Suprapubic skin (tissue), 4 donors: ENCODE measurements at places on chromosomes 4 and X.

DNA sequence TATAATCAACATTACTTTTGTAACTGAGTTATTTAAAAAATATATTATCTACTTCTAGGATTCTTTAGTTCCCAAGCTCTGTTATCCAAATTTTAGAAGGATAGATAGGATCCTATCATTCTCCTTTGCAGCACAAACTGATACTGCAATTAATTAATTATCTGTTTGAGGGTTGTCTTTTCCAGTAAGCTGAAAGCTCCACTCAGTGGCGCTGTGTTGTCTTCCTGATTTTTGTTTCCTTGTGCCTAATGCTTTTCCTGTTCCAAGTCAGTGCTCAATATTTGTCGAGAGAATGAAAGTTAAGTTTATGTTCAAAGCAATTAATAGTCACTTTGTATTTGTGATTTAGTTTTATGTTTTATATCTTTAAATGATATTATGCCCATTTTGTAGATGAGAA, 107.4 kb upstream of the ANK2 start:
- H3K27ac ChIP-seq = no peak overlapping the region
- H3K27me3 ChIP-seq = no peaks in the 10 kb centered on the region
- DNase-seq = no peak
- H3K4me3 ChIP-seq = no peak overlapping the region
- H3K36me3 ChIP-seq = no peaks in the 10 kb centered on the region

GRCh38 chr4:54585321-54586000, 72.3 kb upstream of the KIT start:
- no peaks in the 10 kb centered on the region for H3K27me3 ChIP-seq
- no peaks in the 10 kb centered on the region for H3K36me3 ChIP-seq
- no peak overlapping the region for H3K4me3 ChIP-seq
- no peak for DNase-seq

DNA sequence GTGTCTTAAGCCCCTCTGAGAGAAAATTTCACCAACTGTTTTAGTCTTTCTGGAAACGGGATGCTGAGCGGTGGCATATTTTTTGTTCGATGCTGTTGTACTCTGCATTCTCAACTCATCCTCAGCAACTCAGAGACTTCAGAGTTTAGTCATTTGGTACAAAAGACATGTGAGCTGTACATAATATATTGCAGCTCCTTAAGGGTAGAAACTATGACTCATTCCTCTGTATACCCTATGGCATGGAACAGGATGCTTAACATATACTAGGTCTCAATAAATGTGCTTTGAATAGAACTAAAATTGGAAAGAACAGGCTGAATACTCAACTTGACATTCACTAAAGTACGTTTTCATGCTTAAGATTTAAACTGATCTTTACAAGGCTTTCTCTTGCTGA, 130.5 kb upstream of the SLITRK2 start:
- DNase-seq = no peak
- no peaks in the 10 kb centered on the region for H3K4me1 ChIP-seq
- H3K27me3 ChIP-seq = no peaks in the 10 kb centered on the region

GRCh38 chrX:127762663-127763062, 289.5 kb downstream of the ACTRT1 start:
- DNase-seq = no peak
- H3K4me1 ChIP-seq = no peaks in the 10 kb centered on the region
- no peaks in the 10 kb centered on the region for H3K36me3 ChIP-seq
- no peaks in the 10 kb centered on the region for H3K27me3 ChIP-seq
- H3K4me3 ChIP-seq = no peak overlapping the region

DNA sequence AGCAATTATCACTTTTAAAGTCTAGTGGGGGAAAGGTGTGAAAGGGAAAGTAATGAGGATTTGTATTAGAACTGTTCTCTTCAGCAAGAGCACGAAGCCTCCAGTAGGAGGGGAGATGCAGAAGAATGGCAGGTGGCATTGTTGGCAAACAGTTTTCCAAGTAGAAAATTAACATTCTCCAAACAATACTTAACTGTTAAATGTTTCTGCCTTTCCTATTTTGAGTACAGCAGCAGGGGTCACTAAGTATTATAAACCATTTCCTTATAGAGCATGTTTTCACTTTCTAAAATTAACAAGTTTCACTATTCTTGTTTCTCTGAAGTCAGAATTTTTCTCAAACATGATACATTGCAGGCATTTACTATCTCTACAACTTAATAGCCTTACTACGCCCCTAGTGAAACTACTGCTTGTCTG, 58.7 kb downstream of the LEF1 start:
- H3K36me3 ChIP-seq = no peaks in the 10 kb centered on the region
- DNase-seq = no peak
- no peaks in the 10 kb centered on the region for H3K4me1 ChIP-seq
- no peak overlapping the region for H3K27ac ChIP-seq
- no peak overlapping the region for H3K4me3 ChIP-seq

DNA sequence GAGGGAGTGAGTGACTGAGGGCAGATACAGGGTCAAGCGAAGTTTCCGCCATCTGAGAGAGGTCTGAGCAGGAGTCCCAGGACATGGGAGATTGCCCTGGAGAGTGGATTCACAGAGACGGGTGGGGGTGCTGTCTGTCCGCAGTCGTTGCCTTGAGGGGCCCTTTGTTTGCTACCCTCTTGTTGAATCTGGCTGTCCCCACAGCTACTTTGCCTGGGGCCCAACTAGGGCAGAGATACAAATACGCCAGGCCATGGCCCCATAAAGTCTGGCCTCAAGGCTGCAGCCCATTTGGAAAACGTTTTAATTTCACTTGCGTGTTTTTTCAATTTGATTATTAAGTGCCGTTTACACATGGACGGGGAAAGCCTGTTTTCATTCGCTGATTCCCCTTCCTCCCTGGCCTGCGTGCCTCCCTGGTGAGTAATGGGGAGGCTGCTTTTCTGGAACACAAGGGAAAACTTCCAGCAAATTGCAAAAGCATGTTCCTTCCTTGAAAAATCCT, 134.4 kb downstream of the SMIM20 start:
- no peak overlapping the region for H3K4me3 ChIP-seq
- H3K27ac ChIP-seq = peak overlapping the region; percentile 73
- no peak for DNase-seq
- H3K27me3 ChIP-seq = peaks cover 7% of the 10 kb centered on the region
- no peaks in the 10 kb centered on the region for H3K36me3 ChIP-seq

DNA sequence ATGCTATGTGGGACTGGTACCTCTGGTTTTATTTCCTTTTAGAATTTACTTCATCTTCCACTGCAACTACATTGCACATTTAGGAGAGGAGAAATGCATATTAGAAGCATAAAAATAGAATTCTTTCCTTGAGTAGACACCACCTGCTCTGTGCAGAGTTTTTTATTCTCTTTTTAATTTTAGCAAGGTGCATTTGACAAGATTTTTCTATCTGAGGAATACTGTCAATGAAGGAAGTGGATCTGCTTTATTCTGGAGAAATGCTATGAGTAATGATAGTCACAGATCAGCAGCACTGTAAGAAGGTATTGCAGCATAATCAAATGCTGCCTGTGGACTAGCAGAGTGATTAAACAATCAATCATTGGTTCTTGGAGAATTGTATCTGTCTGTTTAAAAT, 1038.3 kb downstream of the RAPGEF2 start:
- no peaks in the 10 kb centered on the region for H3K36me3 ChIP-seq
- no peaks in the 10 kb centered on the region for H3K4me1 ChIP-seq
- DNase-seq = no peak
- no peak overlapping the region for H3K27ac ChIP-seq
- no peak overlapping the region for H3K4me3 ChIP-seq

DNA sequence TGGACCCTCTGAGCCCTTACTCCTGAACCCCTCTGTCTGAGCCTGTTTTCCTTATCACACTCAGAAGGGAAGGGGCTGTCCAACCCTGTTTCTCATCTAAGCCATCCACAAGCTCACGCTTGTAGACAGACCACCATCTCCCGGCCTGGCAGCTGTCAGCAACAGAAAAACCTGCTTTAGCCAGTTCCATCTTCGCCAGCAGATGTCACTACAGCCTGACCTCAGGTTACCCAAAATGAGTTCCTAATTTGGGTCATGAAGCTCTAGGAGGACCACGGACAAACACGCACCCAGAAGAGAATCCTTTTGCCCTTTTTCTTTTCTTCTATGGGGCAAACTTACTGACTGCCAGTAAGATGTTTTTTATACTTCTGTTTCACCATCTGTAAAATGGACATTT, 445.4 kb downstream of the BCOR start:
- no peaks in the 10 kb centered on the region for H3K36me3 ChIP-seq
- no peak overlapping the region for H3K27ac ChIP-seq
- H3K27me3 ChIP-seq = no peaks in the 10 kb centered on the region
- H3K4me3 ChIP-seq = no peak overlapping the region
- peaks cover 5% of the 10 kb centered on the region for H3K4me1 ChIP-seq

GRCh38 chr4:54961357-54961975, 163.9 kb downstream of the KDR start:
- DNase-seq = no peak
- no peaks in the 10 kb centered on the region for H3K4me1 ChIP-seq
- no peaks in the 10 kb centered on the region for H3K36me3 ChIP-seq
- H3K27ac ChIP-seq = no peak overlapping the region
- no peaks in the 10 kb centered on the region for H3K27me3 ChIP-seq

- H3K36me3 ChIP-seq = no peaks in the 10 kb centered on the region
- H3K27me3 ChIP-seq = no peaks in the 10 kb centered on the region
- H3K4me3 ChIP-seq = no peak overlapping the region
- DNase-seq = no peak
- no peak overlapping the region for H3K27ac ChIP-seq
- H3K4me1 ChIP-seq = no peaks in the 10 kb centered on the region
Measured at GRCh38 chr4:52977252-52977651, 115.1 kb downstream of the RASL11B start.

- DNase-seq = no peak
- H3K4me1 ChIP-seq = peaks cover 18% of the 10 kb centered on the region
- no peak overlapping the region for H3K27ac ChIP-seq
- H3K27me3 ChIP-seq = no peaks in the 10 kb centered on the region
- H3K36me3 ChIP-seq = no peaks in the 10 kb centered on the region
Measured at GRCh38 chrX:153414856-153415510, 3.7 kb downstream of the ZFP92 start.

DNA sequence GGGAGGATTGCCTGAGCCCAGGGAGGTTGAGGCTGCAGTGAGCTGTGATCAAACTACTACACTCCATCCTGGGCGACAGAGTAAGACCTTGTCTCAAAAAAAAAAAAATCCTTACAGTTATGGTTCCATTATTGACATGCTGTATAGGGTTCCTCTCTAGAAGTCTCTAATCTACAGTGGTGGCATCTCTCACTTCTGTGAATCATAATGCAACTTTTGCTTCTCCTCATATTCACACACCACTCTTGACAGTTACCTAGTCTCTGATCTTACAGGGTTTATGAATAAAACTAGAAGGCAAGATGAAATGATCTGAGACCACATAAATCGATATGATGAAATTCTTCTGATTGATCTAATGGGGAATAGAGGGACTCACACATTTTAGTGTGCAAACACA, 40.6 kb downstream of the DOCK11 start:
- no peak overlapping the region for H3K27ac ChIP-seq
- no peak for DNase-seq
- peaks cover 2% of the 10 kb centered on the region for H3K4me1 ChIP-seq
- no peak overlapping the region for H3K4me3 ChIP-seq
- H3K27me3 ChIP-seq = no peaks in the 10 kb centered on the region

DNA sequence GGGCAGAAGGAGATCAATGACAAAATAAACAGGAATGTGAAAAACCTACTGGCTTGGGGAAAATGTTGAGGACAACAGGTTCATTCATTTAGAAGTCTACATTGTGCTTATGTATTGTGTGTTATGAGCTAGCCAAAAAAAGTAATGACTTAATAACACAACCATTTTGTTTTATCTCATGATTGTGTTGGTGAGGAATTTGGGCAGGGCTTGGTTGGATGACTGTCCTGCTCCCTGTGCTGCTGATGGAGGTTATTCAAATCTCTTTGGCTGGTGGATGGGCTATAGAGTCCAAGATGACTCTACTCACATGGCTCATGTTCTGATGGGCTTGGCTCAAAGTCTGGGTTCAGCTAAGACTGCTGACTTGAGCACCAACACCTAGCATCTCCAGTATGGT, 116.3 kb downstream of the HS3ST1 start:
- H3K27ac ChIP-seq = no peak overlapping the region
- no peaks in the 10 kb centered on the region for H3K36me3 ChIP-seq

- no peaks in the 10 kb centered on the region for H3K36me3 ChIP-seq
- H3K27ac ChIP-seq = no peak overlapping the region
- no peaks in the 10 kb centered on the region for H3K27me3 ChIP-seq
- DNase-seq = no peak
- H3K4me1 ChIP-seq = no peaks in the 10 kb centered on the region
- no peak overlapping the region for H3K4me3 ChIP-seq
Measured at GRCh38 chrX:13059637-13060499, 15.4 kb upstream of the FAM9C start.

DNA sequence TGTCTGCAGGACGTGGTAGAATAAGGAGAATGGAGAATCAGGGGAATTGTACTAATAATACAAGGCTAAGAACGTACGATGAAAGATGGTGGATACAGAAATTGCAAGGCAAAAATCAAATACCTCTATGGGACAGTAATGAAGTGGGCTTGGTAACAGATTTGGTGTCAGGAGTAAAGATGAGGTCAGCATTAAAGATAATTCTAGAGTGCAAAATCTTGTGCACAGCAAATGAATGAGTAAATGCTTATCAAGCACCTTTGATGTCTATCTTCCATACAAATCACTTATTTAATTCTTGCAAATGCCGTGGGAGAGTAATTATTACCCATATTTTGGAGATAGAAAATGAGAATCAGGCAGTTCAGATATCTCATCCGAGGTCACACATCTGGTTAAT, 70.9 kb downstream of the DDX60 start:
- H3K36me3 ChIP-seq = peaks cover 36% of the 10 kb centered on the region
- no peaks in the 10 kb centered on the region for H3K4me1 ChIP-seq
- DNase-seq = no peak
- H3K27me3 ChIP-seq = no peaks in the 10 kb centered on the region
- H3K4me3 ChIP-seq = no peak overlapping the region

DNA sequence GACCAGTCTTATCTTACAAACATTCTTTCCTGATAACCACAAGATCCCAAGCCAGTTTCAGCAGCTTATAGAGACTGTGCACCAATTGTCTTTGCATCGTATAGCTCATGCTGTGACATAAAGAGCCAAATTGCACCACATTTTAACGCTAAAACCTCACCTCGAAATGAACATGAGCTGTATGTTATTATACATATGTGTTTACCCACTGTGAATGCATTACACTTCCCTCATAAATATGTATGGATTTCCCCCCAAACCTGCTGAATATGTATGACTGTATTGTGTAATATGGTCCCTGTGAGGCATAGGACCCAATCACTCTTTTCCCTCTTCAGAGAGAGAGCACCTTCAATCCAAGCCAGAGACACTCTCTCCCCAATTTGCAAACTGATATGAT, 692.4 kb downstream of the NLGN4X start:
- H3K4me3 ChIP-seq = no peak overlapping the region
- no peaks in the 10 kb centered on the region for H3K27me3 ChIP-seq
- no peak for DNase-seq
- H3K27ac ChIP-seq = no peak overlapping the region
- no peaks in the 10 kb centered on the region for H3K36me3 ChIP-seq

DNA sequence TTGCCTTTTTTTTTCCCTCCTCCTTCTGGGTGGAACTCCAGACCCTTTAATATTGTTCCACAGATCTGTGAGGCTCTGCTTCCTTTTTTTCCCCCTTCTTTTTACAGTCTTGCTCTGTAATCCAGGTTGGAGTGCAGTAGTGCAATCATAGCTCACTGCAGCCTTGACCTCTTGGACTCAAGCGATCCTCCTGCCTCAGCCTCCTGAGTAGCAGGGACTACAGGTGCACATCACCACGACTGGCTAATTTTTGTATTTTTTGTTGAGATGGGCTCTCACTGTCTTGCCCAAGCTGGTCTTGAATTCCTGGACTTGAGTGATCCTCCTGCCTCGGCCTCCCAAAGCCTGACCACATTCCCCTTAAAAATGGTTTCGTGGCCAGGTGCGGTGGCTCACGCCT, 26.8 kb downstream of the NSD2 start:
- no peaks in the 10 kb centered on the region for H3K4me1 ChIP-seq
- H3K27me3 ChIP-seq = no peaks in the 10 kb centered on the region
- peak; percentile 8 for DNase-seq
